Stimulated activated CD8-positive, alpha-beta memory T cell treated with anti-CD3 and anti-CD28 coated beads, Interleukin-2, amount 100 ng/mL, for 48 hours (primary cell): ENCODE measurements at places on chromosomes 5 and 9.

DNA sequence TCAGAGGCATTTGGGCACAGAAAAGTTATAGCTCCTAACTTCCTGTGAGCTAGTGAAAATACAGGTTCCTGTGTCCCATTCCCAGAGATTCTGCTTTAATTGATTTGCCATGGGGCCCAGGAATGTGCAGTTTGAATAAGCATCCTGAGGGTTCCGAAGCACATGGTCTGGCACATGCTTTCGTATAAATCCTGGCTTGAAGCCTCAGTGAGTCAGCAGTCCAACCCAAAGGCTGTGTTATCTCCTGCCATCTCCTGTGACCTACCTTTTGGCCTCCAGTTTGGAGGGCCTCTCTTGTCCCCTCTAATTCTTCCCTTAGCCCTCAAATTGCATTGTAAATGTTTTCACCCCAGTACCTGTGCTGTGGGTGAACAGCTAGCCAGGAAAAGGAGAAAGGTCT lies 183.8 kb downstream of the NR3C1 start:
- no peak for DNase-seq

DNA sequence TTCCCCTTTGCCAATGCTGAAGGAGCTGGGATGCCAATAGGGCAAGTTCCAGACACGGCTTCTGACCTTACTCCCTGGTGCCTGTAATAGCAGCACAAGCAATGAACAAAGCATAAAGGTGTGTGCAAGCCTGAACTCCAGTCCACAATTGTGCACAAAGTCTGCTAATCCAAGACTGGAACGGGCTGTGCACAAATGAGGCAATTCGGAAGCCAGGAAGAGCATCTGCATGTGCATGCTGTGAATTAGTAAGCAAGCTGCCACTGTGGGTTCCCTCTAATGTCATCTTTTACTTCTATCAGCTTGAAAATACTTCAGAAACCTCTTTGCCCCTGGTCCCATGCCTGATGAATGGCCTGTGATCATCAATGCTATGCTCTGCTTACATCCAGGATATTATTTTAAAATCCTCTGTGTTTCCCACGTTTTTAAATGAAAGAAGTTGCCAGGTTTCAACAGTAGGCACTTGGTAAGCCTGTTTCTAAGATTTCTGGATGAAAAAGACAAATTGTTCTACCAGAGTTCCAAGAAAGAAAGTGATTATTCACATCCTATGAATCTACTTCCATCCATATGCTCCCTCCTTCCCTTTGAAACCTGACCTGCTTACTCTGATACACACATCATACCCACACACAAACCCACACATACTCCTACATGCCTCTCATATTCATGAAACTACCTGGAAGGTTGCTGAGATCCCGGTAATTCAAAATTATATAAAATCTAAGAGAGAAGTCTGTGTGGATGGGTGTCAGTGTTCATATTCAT lies 165.7 kb downstream of the KCTD16 start:
- DNase-seq = no peak

DNA sequence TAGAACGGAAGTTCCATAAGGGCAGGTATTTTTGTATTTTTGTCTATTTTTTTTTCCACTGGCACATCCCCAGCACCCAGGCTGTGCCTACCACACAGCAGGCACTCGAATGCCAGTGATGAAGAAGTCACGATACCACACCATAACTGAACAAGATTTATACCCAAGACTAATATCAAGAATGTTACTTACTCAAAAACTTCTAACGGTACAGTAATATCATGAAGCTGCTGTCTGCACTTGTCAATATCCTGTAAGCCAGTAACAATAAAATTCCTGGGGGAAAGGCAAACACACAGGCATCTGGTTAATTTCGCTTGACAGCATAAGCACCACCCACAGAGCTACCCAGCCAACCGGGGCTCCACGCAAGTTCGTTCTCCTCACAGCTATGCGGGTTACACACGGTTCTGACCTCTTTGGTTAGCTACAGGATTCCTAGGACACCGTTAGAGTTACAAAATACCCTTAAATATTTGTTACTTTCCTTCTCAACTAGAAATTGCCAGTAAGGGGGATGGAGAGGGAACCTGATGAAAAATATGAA lies 1.3 kb downstream of the MED10 start:
- DNase-seq = no peak

DNA sequence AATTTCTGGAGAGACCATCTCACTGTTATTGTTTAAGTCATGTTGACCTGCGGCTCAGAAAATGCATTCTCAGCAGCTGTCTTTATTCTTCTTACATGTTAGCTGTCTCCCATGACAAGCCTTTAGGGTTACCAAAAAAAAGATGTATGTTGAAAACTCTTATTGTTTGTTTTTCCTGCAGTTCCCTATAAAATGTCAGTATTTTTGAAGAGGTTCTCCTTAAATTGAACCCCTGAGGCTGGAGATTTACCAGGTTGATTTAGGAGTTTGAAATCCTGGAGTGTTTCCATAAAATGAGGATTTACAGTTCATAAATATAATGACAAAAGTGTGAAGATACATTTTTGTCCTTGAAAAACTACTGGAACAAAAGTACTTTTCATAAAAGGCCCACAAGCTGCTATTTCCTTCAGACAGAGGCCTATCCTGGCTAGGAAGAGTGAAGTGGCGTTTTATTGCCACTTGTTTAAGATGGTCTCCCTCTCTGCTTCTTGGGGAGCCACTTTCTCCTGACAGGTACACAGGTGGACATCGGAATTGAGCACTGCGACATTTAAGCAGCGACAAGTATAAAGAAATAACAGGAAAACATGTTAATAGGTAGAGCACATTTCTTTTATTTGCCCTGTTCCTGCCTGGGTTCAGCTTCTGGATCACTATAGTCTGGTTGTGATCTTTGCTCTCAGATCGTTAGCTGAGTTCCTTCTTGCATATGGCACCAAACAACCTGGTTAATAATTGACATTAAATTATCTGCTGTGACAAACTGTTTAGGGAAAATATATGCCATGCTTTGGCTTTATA lies 344.8 kb upstream of the RPS23 start:
- no peak for DNase-seq

- no peak for DNase-seq
Measured at GRCh38 chr5:91343916-91344315, 39.2 kb downstream of the ARRDC3 start.

- no peak for DNase-seq
Measured at GRCh38 chr9:112569186-112569585, 82.6 kb downstream of the KIAA1958 start.

GRCh38 chr5:94192658-94193391 lies 425.6 kb downstream of the KIAA0825 start:
- no peak for DNase-seq

DNA sequence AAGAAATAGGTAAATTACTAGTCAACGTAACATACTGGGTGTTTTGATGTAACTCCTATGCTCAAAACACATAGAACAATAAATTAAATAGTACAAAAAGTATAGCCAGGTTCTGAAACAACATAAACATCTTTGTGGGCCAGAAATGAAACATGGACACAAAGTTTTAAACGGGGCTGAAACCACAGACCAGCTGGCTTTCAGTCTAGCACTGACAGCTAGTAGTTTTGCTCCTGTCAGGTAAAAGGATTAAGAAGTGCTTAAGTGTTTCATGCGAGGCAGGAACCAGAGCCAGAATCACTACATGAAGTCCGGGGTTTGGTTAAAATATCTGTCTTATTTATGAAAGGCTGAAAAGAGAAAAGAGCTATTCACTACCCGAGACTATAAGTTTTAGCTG lies 19.5 kb downstream of the DCAF10 start:
- no peak for DNase-seq

- DNase-seq = no peak
Measured at GRCh38 chr5:82164176-82164976, 113.8 kb downstream of the RPS23 start.
